Stimulated activated CD4-positive, alpha-beta T cell treated with anti-CD3 and anti-CD28 coated beads, TNF-alpha, amount 100 ng/mL, for 24 hours (primary cell): ENCODE measurements at places on chromosomes 12 and 14.

DNA sequence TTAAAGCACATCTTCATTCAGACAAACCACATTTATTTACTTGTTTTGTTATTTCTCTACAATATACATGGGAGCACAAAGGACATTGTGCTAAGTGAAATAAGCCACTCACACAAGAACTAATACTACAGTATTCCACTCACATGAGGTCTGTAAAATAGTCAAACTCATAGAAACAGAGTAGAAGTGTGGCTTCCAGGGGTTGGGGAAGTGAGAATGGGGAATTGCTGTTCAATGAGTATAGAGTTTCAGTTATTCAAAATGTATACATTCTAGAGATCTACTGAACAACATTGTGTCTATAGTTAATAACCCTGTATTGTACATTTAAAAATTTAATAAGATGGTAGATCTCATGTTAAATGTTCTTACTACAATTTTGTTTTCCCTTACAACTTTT, 88.8 kb downstream of the ATXN7L3B start:
- no peak for DNase-seq

DNA sequence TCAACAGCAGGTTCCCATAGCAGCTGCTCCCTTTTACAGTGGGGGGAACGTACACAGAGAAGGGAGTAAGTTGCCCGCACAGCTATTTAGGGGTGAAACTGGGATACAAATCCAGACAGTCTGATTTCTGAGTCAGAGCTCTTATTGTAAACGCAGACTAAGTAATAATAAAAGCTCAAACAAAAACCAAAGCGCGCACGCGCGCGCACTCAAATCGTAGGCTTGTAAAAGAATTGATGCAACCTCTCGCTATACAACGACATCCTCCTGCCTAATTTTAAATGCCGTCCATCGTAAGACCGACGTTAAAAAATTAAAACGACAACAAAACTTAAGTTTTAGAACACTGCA, 747 bp upstream of the DACT1 start:
- peak; percentile 46 for DNase-seq

GRCh38 chr14:41385797-41386196, 220.9 kb upstream of the LRFN5 start:
- DNase-seq, result no peak

GRCh38 chr14:99863059-99863458, 69.8 kb downstream of the EML1 start:
- DNase-seq, result no peak

- DNase-seq, result no peak
Observed at GRCh38 chr14:39383026-39383660, 49.1 kb downstream of the FBXO33 start.

GRCh38 chr14:80959496-80959895, 4.1 kb downstream of the TSHR start:
- no peak for DNase-seq

DNA sequence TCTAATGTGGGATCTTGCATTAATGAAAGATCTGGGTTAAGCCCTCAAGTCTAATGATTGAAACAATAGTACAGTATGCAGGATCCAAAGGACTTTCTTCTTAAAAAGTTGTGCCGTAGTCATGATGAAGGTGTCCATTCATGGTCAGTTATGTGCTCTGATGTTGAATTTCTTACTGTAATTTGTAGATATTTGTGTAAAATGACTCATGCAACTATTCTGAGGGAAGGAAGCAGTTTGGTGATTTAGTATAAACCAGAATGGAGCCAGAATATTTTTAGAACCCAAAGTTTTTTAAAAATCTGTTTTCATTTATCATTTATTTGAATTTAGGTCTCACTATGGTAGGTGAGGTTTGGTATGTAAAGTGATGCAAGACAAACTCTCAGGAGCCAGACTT, 151.2 kb downstream of the AKAP6 start:
- no peak for DNase-seq

- no peak for DNase-seq
Observed at GRCh38 chr14:24721775-24722174, 87.8 kb upstream of the GZMB start.
